GM13976 (cell line): ENCODE measurements at places on chromosomes 3 and 15.
A peak's percentile ranks its signal among the peaks of the same experiment; 100 is the strongest.

- no peak for DNase-seq
These were observed 110.5 kb upstream of the GAP43 start for GRCh38 chr3:115512565-115513415.

DNA sequence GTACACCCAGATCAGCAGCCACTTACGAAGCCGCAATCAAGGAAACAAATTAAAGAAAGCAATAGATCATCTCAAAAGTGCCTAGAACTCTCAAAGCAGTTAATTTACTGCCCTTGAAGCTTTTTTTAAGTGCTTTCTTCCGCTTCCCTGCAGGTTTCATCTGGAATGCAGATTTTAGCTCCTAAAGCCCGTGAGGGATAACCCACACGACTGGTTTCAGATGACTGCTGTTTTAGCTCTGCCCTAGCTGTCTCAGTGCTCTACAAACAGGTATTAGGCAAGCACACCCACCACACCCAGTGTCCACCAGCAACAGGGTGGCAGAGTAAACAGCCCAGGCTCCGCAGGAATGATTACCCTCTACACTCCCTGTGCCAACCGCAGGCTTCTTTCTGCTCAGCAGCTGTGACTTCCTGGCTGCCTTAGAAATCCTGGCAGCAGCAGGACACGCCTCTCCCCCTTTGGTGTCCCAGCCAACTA lies 126.0 kb downstream of the FMN1 start:
- no peak for DNase-seq

DNA sequence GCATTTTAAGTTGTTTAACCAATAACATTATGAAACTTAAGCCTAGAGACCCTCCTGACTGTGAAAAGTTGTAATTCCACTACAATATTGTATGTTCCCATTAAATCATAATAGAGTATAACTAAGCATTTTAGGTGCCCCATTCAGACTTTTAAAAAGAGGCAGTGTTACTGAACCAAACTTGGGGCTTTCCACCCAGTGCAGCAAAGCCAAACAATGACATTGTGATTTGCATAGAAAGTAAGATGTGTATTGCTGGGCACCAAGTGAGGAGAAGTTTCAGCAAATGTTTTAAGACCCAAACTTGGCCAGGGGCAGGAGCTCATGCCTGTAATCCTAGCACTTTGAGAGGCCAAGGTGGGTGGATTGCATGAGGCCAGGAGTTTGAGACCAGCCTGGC lies 706.2 kb downstream of the GRM7 start:
- DNase-seq = no peak

DNA sequence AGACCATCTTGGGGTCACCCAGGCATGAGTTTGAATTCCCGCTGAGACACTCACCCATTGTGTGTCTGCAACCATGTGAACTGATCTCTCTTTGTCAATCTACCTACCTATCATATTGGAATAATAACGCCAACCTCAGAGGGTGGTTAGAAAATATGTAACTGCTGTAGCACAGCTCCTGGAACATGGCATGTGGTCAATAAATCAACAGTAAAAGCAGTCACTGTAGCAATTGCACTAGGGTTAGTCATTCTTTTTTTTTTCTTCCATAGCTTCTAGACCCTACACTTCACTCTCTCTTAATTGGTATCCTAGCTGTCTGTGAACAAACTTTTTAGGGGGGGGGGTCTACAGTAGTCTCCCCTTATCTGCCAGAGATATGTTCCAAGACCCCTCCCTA lies 64.2 kb upstream of the SLCO2A1 start:
- DNase-seq = no peak

- no peak for DNase-seq
These were observed 11.3 kb upstream of the OXSR1 start for GRCh38 chr3:38154033-38154494.

DNA sequence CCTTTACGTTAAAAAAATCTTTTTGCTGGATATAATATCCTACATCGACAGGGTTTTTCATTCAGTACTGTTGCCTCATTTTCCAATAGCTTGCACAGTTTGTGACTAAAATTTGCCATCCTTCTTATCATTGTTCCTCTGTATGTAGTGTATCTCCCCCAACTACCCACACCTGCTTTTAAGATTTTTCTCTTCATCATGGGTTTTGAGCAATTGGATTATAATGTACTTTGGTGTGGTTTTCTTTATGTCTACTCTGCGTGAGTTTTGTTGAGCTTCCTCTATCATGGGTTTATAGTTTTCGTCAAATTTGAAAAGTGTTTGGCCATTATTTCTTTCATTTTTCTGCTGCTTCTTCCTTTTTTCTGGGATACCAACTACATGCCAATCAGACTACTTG lies 39.6 kb upstream of the MEF2A start:
- DNase-seq = no peak

GRCh38 chr3:194062830-194063229 lies 73.1 kb upstream of the HES1 start:
- DNase-seq = no peak

- DNase-seq = no peak
These were observed 192.7 kb downstream of the SUCLG2 start for GRCh38 chr3:67461667-67462142.

GRCh38 chr3:61449327-61450040 lies 111.9 kb upstream of the PTPRG start:
- no peak for DNase-seq

- no peak for DNase-seq
These were observed 39.8 kb downstream of the ADAMTS17 start for GRCh38 chr15:100301910-100302431.

DNA sequence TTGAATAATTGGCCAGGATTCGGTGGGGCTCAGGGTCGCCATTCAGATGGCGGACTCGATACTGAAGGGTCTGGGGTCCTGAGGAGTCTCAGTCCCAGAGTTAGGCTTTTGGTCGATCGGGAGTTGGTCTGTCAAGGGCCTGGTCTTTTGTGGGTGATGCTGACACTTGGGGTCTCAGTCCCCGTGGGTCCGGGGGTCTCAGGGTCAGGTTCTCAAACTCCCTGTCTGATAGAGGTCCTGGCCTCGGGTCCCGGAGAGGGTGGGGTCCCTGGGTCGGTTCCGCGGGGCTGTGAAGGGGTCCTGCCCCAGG lies 467 bp downstream of the NCKIPSD start:
- no peak for DNase-seq

DNA sequence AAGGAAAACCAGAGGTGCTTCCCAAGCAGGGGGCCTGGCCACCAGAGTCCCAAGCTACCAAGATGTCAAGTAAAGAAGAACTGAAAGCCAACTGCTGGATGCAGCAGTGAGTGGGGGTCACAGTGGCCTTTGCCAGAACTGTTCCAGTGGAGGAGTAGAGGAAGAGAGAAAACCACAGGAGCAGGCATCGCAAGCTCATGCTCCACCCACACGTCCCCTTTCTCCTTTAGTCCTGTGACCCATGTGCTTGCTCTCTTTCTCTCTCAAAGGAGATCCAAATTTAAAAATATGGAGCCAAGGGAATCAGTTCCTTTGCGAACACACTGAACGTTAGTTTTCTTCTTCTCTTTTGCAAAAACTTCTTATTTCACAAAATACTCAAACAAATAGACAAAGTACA lies 12.4 kb upstream of the ABHD2 start:
- no peak for DNase-seq

GRCh38 chr3:60754617-60755016 lies 496.6 kb downstream of the FHIT start:
- no peak for DNase-seq

GRCh38 chr15:76932135-76932966 lies 802 bp downstream of the RCN2 start:
- no peak for DNase-seq

DNA sequence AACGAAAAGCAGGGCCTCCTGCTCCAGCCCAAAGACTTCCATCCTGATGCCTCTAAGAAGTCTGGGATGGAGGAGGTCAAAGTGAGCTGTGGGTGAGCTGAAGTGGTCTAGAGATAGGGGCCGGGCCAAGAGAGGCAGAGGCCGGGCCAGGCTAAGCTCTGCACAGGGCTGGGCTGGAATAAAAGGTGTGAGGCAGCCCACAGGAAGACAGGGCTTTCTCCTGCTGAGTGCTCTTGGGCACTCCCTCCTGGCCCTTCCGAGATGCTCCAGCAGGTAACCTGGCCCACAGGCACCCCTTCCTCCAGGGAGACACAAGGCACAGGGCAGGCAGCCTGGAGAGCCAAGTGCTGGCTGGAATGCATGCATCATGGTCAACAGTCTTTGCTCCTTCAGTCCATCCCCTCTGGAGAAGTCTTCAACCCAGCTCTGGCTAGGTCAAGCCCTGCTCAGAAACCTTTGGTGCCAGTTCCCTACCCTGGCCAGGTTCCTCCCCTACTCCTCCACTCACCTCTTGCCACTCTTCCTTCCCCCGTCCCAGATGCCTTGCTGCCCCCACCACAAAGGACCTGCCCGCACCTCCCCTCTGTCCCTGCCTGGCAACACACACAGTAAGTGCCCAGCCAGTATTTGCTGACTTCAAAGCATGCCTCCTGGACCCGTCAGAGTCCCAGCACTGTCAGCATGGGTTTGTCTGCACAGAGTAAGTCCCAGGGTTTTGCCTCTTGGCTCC lies 93.6 kb downstream of the SEC22A start:
- DNase-seq = no peak

GRCh38 chr15:94327356-94327936 lies 96.1 kb downstream of the MCTP2 start:
- peak; percentile 43 for DNase-seq

DNA sequence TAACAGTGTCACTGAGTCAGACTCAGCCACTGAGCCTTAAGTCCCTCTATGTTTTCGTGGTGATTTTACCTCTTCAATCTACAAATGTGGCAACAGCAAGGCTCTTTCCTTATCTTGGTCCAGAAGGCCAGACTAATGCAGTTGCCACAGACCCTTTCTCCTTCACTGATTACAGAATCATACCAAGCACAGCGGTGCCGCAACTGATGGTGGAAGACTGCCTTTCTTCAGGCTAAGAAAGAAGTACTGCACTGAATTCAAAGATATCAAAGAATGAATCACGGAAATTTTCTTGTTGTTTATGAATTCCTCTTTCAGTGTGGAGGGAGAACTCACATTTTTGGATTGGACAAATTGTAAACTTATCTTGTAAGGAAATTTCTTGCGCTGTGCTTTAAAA lies 18.6 kb downstream of the DCP1A start:
- DNase-seq = no peak

GRCh38 chr3:147652651-147653366 lies 243.6 kb downstream of the ZIC1 start:
- no peak for DNase-seq
